ENCODE measurements at places on chromosomes 5 and 9.

GRCh38 chr9:125477089-125477544 is 215.5 kb downstream of the GAPVD1 start:
- DNase-seq = no peak

DNA sequence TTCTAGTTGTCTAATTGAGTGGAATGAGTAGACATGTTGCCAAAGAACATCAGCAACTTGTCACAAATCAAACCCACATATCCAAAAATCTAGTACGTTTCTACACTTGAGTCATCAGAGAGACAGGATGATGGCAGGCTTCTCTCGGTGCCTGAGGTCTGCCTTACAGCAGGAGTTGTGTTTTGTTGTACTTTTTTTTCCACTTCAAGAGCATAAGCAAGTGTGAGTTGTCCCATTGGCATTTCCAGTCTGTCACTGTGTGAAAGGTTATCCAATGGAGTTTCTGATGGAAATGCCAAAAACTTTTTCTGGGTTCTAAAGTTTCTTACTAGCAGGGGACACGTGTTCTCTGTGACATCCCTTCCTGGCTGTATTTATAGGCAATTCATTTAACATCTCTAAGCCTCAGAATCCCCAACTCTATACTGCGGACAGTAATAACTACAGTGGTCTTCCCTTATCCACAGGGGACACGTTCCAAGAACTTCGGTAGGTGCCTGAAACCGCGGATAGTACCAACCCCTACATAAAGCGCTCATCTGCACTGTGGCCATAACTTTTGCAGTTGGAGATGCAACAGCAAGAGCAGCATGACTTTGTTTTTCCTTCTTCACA is 246.5 kb downstream of the SYK start:
- DNase-seq = no peak

GRCh38 chr9:129072171-129072570 is 8.7 kb upstream of the DOLPP1 start:
- DNase-seq = no peak

DNA sequence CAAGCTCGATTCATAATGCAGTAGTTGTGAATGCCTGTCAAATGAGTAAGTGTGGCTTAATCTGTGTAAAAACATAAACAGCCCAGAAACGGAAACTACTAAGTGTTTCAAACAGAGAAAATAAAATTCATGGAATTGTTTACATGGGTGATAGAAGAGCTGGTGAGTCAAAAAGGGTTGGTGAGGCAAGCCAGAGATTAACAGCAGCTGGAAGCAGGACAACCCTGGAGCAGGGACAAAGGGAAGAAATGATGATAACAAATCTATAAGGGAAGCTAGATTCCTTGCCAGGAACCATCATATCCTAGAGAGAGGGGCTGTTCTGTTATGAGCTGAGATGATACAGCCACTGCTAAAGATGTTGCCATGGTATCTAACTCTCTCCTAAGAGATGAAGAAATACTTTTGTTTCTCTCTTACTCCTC is 18.0 kb upstream of the PRR16 start:
- no peak for DNase-seq

DNA sequence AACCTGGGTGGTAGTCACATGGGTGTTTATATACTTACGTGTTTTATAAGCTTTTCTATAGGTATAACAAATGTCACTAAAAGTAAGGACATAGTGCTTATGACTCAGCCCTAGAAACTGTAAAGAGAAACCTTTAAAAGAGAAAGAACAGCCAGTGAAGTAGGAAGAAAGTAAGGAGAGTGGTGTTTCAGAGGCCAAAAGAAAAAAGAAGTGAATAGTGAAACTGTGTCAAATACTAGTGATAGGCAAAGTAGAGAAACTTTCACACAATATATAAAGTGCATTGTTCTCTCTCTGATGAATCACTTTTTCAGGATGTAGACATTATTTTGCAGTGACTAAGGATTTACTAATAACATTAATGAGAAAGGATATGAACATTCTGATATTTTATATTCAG is 74.2 kb upstream of the SUSD1 start:
- no peak for DNase-seq

DNA sequence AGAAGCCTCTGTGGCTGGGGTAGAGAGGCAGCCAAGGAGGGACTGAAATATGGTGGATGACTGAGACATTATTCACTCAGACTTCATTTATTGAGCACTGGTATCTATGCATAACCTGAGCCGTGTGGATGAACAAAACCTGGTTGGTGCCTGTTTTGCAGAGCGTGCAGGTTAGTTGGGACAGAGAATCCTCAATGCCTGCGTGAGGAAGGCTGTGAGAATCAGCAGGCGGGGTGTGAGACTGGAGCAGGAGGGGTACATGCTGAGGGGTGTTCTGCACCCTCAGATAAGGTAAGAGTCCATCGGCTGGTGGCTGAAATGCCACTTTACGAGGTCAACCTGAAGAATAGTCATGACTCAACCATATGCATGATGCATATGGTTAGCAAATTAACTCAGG is 271.6 kb downstream of the MED10 start:
- DNase-seq = no peak

GRCh38 chr9:94826044-94826443 is 99.5 kb downstream of the AOPEP start:
- DNase-seq = no peak

- no peak for DNase-seq
Measured at GRCh38 chr9:124392254-124392870, 22.9 kb downstream of the PSMB7 start.

- DNase-seq = no peak
Measured at GRCh38 chr5:66860199-66860975, 264.2 kb downstream of the MAST4 start.

DNA sequence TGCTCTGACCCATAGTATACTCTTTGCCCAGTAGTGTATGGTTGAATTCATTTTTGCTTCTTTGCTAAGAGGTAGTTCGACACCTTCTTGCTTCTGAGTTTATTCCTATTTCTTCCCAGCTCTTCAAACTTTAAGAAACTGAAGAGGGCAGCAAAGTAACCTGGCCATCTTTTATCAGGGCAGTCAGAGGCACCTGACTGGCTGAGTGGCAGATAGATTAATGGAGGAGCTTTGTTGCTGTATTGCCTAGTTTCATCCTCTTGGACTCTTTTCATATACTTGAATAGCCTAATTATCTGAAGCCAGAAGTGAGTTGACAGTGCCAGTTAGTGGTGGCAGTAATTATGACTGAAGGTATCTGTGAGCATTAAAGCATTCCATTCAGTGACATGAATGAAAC is 82.5 kb downstream of the UHRF2 start:
- no peak for DNase-seq

GRCh38 chr5:38319491-38319890 is 61.1 kb downstream of the EGFLAM start:
- no peak for DNase-seq

GRCh38 chr9:78674874-78675273 is 377.9 kb downstream of the PSAT1 start:
- no peak for DNase-seq

DNA sequence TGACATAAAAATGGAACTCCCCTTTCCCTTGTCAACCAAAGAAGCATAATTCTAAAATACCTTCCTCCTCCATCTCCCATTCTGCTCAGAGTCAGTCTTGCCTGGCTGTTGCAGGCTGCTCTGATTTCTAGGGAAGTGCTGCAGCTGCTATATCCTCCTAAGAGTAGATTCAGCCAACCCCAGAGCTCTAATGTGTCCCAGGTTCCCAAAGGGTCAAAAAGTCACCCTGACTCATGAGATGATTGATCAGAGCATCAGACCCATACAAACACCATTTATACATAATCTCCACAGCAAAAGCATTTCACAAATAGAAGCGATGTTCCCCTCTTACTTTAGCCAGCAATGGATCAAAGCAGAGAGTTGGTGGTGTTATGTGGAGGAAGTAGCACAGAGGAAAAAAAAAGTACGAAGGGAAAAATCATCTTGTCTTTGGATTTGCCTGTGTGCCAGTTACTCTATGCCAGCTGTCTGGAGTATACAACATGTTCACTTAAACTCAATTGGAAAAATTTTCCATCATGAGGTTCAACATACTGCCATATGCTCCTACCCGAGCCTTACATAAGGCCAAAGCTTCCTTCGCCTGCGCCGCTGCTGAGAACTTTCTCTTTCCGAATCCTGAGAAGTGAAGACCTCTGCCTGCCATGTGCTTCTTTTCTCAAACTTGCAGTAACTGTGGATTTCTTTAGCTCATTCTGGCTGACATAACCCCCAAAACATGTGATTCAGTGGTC is 258.0 kb downstream of the TLE4 start:
- no peak for DNase-seq

GRCh38 chr5:37727238-37727637 is 112.6 kb downstream of the GDNF start:
- DNase-seq = no peak

DNA sequence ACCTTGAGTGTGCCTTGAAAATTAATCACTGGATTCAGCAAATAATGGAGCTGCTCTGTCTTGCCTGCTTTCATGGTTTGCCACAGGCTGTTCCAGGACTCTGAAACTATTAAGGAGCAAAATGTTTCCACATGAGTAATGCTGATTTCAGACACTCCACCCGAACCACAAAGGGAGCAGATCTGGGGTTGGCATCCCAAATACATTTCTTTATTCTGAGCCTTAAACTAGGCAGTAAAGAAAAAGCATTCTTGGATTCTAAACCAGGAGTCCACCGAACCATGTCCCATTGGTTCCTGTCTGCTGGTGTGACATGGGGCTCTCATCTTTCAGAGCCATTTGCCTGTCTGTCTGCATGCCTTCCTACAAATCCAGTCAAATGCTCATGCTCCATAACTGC is 10.1 kb upstream of the C1QTNF3 start:
- DNase-seq = no peak

DNA sequence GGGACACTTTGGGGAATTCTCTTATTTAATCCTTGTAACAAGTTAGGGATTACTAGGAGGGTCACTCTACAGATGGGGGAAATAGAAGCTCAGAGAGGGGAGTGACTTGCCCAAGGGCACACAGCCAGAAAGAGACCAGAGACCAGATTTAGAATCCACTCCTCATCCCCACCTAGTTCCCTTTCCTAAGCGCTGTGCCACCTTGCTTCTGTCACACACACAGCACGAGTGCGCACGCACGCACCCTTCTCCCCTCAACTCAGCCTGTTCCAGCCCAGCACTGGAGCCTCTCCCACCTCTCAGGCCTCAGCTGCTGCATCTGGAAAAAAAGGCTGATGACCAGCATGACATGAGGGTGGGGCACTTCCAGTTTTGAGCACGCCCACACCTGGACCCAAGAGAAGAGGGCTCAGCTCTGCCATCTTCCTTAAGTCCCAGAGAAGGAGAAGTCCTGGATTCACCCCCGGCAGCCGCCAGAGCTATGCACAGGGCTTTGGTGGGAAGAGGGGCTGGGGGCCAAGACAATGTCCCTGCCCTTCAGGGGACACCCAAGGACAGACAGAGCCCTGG is 18.5 kb downstream of the NR5A1 start:
- no peak for DNase-seq

DNA sequence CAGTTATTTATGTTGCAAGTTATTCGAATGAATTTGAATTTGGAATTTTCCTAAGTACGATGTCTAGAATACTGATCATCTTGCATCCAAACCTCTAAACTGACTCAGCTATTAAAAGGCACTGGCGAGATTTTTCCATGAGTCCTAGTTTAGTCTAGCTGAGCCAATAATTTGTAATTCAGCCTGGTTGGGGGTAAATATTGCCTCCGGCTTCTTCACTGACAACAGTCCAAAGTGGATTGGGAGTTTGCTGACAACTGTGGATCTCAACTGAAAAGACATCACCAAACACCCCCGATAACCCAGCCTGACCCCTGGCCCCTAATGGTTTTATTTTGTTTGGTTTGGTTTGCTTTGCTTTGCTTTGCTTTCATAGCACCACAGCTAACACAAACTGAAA is 189.8 kb upstream of the DAPK1 start:
- no peak for DNase-seq

GRCh38 chr9:90140131-90140818 is 502.3 kb downstream of the DIRAS2 start:
- DNase-seq = no peak

- DNase-seq = no peak
Measured at GRCh38 chr5:6235726-6236125, 142.6 kb downstream of the MED10 start.

GRCh38 chr5:122500245-122501088 is 188.4 kb downstream of the SNCAIP start:
- peak; percentile 45 for DNase-seq

GRCh38 chr5:128773378-128773777 is 191.9 kb upstream of the SLC27A6 start:
- no peak for DNase-seq

- no peak for DNase-seq
Measured at GRCh38 chr9:36082931-36083330, 46.2 kb downstream of the RECK start.

DNA sequence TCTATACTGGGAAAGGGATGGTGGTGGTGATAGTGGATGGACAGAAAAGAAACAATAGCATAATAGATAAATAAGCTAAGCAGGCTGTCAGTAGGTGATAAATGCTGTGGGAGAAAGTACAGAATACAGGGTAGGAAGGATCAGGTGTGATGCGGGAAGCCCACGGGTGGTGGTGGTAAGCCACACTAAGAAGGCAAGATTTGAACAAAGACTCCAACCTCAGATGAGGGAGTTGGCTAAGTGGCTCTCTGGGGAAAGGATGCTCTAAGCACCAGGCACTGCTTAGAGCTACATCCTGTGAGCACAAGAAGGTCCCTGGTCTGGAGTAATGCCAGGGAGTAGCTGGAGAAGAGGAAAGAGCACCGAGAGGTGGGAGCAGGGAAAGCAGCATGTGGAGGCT is 151.6 kb upstream of the KLF9 start:
- DNase-seq = no peak

GRCh38 chr9:119986205-119986604 is 593.8 kb downstream of the CDK5RAP2 start:
- peak; percentile 9 for DNase-seq

DNA sequence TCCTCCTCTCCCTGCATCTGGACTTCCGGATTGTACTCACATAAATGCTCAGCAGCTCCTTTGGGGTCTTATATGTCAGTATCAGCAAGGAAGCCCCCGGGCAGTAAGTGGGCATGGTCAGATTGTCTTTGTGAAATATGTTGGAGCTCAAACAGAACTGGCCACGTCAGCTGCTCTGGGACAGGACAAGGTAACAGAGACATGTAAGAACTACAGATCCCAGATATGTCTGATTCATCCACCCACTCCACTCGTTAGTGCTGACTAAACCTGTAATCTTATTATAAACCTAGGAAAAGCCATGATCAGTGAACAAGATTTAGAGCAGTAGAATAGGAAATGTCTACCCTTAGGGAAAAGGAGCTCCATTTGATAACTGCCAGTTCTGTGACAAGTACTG is 561.8 kb downstream of the CETN3 start:
- no peak for DNase-seq

DNA sequence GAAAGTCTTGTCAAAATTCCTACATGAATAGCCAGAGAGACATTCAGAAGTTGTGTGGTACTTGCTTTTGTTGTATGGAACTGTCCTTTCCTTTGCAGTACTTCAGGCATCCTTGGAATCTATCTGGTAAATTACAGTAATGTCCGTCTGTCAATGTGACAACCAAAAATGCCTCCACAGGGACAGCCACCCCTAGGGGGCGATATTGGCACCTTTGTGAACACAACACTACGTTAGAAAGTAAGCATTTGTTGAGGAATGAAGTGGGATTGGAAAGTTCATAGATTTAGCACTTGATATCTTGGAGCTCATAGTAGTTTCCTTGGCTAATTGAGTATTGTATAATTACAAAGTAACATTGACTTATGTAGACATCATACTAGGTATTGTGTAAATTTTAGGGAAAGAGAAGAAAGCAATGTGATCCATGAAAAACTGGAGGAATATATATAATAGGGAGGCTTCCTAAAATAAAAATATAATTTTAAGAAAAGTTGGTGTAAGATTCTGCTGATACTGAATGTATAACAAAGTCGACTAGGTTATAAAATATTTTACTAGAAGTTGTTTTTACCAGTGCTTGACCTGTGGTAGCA is 32.7 kb downstream of the TMEFF1 start:
- DNase-seq = no peak
